Naive thymus-derived CD4-positive, alpha-beta T cell (primary cell): ENCODE measurements at places on chromosomes 11 and 22. TPM values are rescaled to one million over a fixed set of nuclear protein-coding genes. Genes with fewer than 3 reads are reported as not detected.

DNA sequence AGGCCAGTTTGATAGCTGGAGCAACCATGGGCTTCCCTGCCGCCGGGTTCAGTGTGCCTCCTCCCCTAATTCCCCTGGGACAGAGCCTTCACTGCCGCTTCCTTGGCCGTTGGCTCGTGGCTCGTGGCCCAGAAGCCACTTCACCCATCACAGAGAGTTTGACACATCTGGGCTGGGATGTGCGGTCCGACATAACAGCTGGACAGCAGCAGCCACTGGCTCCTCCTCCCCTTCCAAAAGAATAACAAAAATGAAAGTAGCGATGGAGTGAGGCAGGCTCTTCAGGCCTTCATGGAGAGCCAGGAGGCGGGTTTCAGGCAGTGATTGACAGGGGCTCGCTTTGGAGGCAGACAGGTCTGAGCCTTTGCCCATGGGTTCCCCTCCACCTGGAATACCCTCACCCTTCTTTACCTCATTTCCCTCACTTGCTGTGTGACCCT is 8.2 kb downstream of the CREB3L1 start:
- H3K36me3 ChIP-seq = no peaks in the 10 kb centered on the region
- H3K4me3 ChIP-seq = no peak overlapping the region
- H3K27ac ChIP-seq = no peak overlapping the region
- DNase-seq = no peak
- H3K4me1 ChIP-seq = no peaks in the 10 kb centered on the region
- no peaks in the 10 kb centered on the region for H3K27me3 ChIP-seq

OOSP3 gene
- not detected for total RNA-seq

DNA sequence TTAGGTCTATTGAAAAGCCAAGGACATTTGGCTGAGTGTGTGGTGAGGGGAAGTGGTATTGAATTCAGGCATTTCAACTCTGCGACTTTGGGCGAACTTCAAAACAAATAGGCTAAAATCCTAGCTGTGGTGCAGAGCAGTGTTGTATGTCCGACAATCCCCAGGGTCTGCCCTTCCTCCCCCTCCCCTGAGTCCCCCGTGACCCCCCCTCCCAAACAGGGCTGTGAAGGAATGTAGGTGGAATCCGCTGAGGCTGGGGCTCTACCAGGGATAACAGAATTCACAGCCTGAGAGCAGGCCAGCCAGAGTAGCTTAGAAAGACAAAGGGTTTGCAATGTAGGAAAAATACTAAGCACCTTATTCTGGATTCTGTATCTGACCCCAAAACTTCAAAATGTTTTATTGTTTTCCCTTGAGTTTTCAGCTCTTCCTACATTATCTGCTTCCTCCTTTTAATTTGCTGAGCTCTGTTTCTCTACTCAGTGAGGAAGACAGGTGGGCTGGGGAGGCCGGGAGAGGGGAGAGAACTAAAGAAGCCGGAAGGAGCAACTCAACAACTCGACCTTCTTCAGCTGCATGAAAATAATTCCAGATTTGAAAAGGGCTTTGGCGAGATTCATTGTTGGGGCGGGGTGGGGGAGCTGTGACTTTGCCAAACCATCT is 315.2 kb downstream of the BLID start:
- no peak overlapping the region for H3K4me3 ChIP-seq
- no peaks in the 10 kb centered on the region for H3K27me3 ChIP-seq
- no peak for DNase-seq
- no peak overlapping the region for H3K27ac ChIP-seq
- H3K36me3 ChIP-seq = no peaks in the 10 kb centered on the region

MMP12 gene
- not detected for total RNA-seq

OR52E8 gene
- total RNA-seq = not detected

GRCh38 chr11:9775398-9775779 is 111.5 kb downstream of the SWAP70 start:
- H3K4me3 ChIP-seq = no peak overlapping the region
- H3K27ac ChIP-seq = no peak overlapping the region
- no peaks in the 10 kb centered on the region for H3K4me1 ChIP-seq
- H3K27me3 ChIP-seq = no peaks in the 10 kb centered on the region

GRCh38 chr11:1852877-1853276 is at the start of gene LSP1:
TSS of gene LSP1 (plus strand) at chr11:1853084. CDS start at chr11:1853145, 61 bp downstream.
- no peaks in the 10 kb centered on the region for H3K27me3 ChIP-seq
- DNase-seq = peak; percentile 89
- H3K36me3 ChIP-seq = peaks cover 20% of the 10 kb centered on the region
- H3K27ac ChIP-seq = peak within 1 kb of the TSS; percentile 80
- H3K4me3 ChIP-seq = peak within 1 kb of the TSS; percentile 94

DNA sequence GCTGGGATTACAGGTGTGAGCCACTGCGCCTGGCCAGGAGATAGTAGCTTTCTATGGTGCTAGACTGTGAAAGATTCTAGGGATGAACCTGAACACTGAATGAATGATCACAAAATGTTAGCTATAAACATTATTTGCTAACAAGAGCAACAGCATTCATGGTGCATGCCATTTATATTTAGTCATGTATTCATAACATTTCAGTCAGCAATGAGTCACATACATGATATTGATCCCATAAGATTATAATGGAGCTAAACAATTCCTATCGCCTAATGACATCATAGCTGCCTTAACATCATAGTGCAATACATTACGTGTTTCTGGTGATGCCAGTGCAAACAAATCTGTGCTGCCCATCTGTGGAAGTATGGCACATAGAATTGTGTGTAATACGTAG is 164.1 kb downstream of the ARHGAP42 start:
- no peak overlapping the region for H3K27ac ChIP-seq
- no peaks in the 10 kb centered on the region for H3K27me3 ChIP-seq
- no peak for DNase-seq
- H3K36me3 ChIP-seq = no peaks in the 10 kb centered on the region
- H3K4me1 ChIP-seq = no peaks in the 10 kb centered on the region
- H3K4me3 ChIP-seq = no peak overlapping the region

- no peaks in the 10 kb centered on the region for H3K4me1 ChIP-seq
- H3K27ac ChIP-seq = no peak overlapping the region
- no peaks in the 10 kb centered on the region for H3K27me3 ChIP-seq
These were observed 102.2 kb upstream of the SLC6A5 start for GRCh38 chr11:20497124-20497792.

SH3BP1 gene
- 157 and 158 TPM in 2 replicates for total RNA-seq

H19 gene
- not detected for total RNA-seq

DNA sequence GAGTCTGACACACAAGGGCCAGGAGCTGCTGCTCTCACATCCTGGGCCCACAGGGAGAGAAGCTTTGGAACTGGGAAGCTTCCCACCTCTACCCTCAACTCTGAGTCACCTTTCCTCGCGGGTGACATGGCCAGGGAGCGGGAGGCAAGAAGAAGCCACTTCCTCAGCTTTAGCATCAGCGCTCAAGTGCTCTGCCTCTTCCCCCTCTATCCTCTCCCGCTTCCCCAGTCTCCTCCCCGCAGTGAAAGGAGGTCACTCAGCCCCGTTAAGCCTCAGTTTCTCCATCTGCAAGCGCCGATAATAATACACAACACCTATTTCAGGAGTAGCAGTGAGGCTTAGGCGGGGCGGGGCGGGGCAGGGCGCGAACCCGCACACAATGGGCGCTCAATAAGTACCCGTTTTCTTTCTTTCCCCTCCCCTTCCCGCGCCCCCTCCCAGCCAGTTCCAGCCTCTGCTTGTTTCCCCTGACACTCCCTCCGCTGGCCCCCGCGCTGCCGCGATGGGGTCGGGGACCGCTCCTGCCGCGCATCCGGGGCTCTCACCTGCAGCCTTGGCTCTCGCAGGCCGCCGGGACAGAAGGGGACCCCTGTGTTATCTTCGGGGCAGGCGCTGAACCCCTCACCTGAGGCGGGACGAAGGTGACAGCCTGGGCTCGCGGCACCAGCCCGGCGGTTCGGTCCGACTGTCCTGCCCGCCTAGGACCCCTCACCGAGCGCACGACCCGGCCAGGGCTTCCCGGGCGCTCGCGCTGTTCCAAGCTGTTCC is 892 bp downstream of the GDPD5 start:
- no peaks in the 10 kb centered on the region for H3K27me3 ChIP-seq
- peak overlapping the region; percentile 10 for H3K27ac ChIP-seq
- peak overlapping the region; percentile 61 for H3K4me3 ChIP-seq
- peaks cover 16% of the 10 kb centered on the region for H3K4me1 ChIP-seq
- peak; percentile 21 for DNase-seq

DNA sequence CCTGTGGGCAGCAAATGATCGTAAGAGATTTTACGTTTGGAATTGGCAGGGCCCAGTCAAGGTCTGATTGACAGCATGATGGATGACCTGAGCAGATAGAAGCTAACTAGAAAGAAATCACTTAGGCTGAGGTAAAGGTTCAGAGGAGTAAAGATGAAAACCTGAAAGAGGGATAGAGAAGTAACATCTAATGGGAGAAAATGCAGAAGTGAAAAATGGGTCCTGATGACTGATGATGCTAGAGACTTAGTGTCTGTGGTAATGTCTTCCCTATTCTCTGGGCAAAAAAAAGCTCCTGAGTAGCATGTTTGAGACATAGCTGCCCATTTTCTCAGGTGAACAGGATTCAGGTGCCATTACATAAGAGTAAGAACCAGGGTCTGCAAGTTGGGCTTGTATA is 628.8 kb upstream of the ANO5 start:
- no peak for DNase-seq
- no peaks in the 10 kb centered on the region for H3K4me1 ChIP-seq
- H3K27me3 ChIP-seq = no peaks in the 10 kb centered on the region
- H3K4me3 ChIP-seq = no peak overlapping the region
- H3K36me3 ChIP-seq = no peaks in the 10 kb centered on the region

ENTHD1 gene
- 0.10 and 0.12 TPM in 2 replicates for total RNA-seq

DDX17 gene
- 652 TPM for total RNA-seq

GRCh38 chr11:126857860-126858808 is 142.4 kb downstream of the KIRREL3 start:
- H3K27ac ChIP-seq = no peak overlapping the region
- DNase-seq = no peak
- H3K4me1 ChIP-seq = no peaks in the 10 kb centered on the region
- no peak overlapping the region for H3K4me3 ChIP-seq
- H3K36me3 ChIP-seq = no peaks in the 10 kb centered on the region

GRCh38 chr11:79932612-79933011 is 491.8 kb upstream of the TENM4 start:
- no peak for DNase-seq
- H3K36me3 ChIP-seq = no peaks in the 10 kb centered on the region
- no peaks in the 10 kb centered on the region for H3K27me3 ChIP-seq

CXCR5 gene
- 2.1 TPM for total RNA-seq

- no peaks in the 10 kb centered on the region for H3K27me3 ChIP-seq
- no peaks in the 10 kb centered on the region for H3K36me3 ChIP-seq
- no peak overlapping the region for H3K4me3 ChIP-seq
- no peak overlapping the region for H3K27ac ChIP-seq
These were observed 17.1 kb upstream of the APOL4 start for GRCh38 chr22:36218648-36219193.

DNA sequence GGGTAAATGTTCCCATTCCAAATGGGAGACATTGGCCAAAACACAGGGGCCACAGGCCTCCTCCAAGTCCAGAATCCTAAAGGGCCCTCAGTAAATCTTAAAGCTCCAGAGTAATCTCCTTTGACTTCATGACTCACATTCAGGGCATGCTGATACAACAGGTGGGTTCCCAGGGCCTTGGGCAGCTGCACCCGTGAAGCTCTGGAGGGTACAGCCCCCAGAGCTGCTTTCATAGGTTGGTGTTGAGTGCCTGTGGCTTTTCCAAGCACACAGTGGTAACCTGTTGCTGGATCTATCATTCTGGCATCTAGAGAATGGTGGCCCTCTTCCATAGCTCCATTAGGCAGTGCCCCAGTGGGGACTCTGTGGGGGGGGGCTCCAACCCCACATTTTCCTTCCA is 54.0 kb downstream of the NELL1 start:
- H3K27me3 ChIP-seq = no peaks in the 10 kb centered on the region
- no peak overlapping the region for H3K27ac ChIP-seq
- no peaks in the 10 kb centered on the region for H3K4me1 ChIP-seq
- no peak overlapping the region for H3K4me3 ChIP-seq
- H3K36me3 ChIP-seq = no peaks in the 10 kb centered on the region

THY1 gene
- not detected for total RNA-seq

DNA sequence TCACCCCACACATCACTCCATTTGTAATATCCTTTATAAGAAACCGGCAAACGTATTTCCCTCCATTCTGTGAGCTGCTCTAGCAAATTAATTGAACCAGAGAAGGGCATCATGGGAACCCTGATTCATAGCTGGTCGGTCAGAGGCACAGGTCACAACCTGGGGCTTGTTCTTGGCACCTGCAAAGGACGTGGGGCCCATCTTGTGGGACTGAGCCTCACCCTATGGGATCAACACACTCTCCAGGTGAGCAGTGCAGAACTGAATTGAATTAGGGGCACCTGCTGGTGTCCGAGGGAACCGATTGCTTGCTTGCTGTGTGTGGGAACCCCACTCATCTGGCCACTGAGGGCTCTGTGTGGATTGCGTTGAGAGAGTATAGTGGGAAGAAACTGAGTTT is 145.3 kb downstream of the CTTN start:
- H3K27ac ChIP-seq = no peak overlapping the region
- no peaks in the 10 kb centered on the region for H3K36me3 ChIP-seq
- H3K4me1 ChIP-seq = no peaks in the 10 kb centered on the region
- no peak for DNase-seq

SCGB1D2 gene
- total RNA-seq = not detected

- DNase-seq = peak; percentile 85
- H3K36me3 ChIP-seq = peaks cover 40% of the 10 kb centered on the region
- peaks cover 21% of the 10 kb centered on the region for H3K4me1 ChIP-seq
- H3K27ac ChIP-seq = peak within 1 kb of the TSS; percentile 79
- H3K4me3 ChIP-seq = peak within 1 kb of the TSS; percentile 59
- no peaks in the 10 kb centered on the region for H3K27me3 ChIP-seq
These were observed at the start of gene MIEF1 for GRCh38 chr22:39502109-39502788. TSS of gene MIEF1 (plus strand) at chr22:39502290. CDS start at chr22:39511295, 9,005 bp downstream.

GRCh38 chr11:31246451-31247165 is 122.9 kb downstream of the DCDC1 start:
- no peaks in the 10 kb centered on the region for H3K27me3 ChIP-seq
- H3K4me1 ChIP-seq = no peaks in the 10 kb centered on the region
- H3K4me3 ChIP-seq = no peak overlapping the region
- no peaks in the 10 kb centered on the region for H3K36me3 ChIP-seq
